Activated gamma-delta T cell treated with Interleukin-2 at 50 U/mL for 16 hours (primary cell): ENCODE measurements at places on chromosomes 2 and 18.

GRCh38 chr2:27885234-27885633 is 5.0 kb downstream of the RBKS start:
- DNase-seq = no peak

GRCh38 chr2:179443180-179443579 is 178.5 kb upstream of the SESTD1 start:
- no peak for DNase-seq

DNA sequence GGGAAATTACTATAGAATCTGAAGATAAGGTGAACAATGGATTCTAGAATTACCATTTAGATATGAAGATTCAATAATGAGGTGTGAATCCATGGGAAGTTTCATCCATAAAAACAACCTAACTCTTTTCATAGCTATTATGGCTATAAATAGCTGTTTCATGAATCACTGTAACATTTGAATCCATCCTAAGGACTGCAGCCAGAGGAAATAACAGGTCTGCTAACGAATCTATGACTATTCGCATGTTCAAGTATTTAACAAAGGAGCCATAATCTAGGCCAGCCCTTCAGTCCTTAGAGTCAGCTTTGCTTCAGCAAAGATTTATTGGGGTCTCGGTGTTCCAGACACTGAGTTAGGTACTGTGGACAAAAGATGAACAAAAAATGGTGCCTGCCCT is 87.1 kb downstream of the MYOM1 start:
- no peak for DNase-seq

DNA sequence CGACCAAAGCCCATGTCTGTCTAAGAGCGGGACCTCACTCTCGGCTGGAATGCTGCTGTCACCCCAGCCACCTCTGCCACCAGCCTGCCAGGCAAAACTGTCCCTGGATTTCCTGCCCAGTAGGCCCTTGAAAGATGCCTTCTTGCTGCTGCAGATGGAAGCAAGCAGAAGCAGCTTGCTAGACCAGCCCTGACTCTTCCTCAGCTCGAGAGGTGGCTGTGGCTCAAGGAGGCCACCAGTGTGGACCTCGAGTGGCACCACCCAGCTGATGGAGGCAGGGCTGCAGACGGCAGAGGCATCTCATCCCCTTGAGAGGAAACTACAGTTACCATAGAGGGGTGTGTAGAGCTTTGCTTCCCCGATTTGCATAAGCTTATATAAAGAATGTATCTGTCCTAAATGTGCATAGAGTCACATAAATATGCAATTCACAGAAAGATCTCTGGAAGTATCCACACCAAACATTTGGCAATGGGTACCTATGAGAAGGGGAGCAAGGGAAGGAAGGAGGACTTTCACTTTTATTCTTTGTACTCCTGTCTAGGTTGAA is 20.6 kb downstream of the ADCY3 start:
- DNase-seq = no peak

- DNase-seq = no peak
Measured at GRCh38 chr2:102208774-102209173, 22.0 kb downstream of the IL1RL2 start.

- no peak for DNase-seq
Measured at GRCh38 chr2:2933426-2933825, 444.2 kb downstream of the EIPR1 start.

DNA sequence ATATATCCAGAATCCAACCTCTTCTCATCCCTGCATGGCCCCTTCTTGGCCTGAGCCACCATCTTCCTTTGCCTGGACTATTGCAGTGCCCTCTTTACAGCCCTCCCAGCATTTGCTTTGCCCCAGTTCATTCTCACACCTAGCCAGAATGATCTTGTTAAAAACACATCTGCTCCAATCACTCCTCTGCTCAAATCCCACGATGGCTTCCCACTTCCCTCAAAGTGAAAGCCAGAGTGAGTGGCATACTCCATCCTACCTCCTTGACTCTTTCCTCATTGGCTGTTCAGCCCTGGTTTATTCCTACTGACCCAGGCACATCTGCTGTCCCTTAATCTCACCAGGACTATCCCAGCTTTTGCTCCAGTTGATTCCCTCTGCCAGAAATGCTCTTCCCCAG is 14.7 kb downstream of the SULT6B1 start:
- DNase-seq = no peak

DNA sequence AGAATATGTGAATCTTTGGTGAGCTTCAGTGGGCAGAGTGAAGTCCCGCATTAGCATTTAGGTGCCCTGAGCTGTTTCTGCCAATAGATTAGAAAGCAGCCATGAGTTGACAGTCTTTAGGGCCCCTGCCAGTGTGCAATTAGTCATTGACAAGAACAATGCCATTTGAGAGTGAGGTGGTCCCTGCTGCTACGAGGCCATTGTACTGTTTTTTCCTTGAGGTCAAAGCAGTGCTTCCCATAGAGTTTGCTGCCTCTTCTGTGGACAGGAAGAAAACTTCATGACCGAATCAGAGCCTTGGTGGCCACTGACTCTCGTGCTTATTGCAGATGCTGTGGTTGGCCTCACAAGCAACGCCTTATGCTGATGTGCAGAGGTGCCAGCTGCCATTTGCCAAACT is 102.7 kb downstream of the SH3BP4 start:
- no peak for DNase-seq

DNA sequence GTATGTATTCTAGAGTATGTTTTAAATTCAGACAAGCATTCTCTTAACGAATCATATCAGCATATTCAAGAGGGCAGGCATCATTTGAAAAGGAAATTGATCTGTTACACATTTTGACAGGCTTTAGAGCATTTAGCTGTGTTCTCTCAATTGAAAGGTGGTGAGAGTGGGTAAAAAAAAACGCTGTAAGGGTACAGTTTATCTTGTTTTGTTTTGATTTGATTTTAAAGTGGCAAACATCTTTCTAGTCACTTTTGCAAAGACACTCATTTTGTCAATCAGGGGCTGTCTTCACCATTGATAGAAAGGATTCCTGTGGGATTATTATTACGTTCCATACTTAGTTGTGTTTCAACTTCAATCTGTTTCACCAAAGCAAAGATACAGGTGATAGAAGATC is 2.2 kb downstream of the CDH19 start:
- no peak for DNase-seq

DNA sequence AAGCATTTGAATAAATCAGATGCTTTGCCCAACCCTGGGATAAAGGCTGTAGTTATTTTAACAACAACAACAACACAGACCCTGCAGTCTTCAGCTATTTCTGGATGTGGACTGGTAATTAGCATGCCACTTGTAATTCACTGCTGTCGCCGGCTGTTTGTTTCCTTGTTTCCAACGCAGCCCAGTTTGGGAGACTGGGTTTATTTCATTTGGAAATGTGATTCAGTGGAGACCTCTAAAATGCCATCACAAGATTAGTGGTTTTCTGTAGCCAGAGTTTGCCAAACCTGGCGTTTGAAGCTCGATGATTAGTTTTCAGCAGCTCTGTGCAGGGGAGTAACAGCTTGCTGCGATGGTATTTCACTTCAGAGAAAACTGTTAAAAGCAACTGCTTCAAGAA is 83.5 kb downstream of the LDLRAD4 start:
- DNase-seq = no peak

GRCh38 chr18:54251606-54252390 is 17.5 kb upstream of the POLI start:
- no peak for DNase-seq

DNA sequence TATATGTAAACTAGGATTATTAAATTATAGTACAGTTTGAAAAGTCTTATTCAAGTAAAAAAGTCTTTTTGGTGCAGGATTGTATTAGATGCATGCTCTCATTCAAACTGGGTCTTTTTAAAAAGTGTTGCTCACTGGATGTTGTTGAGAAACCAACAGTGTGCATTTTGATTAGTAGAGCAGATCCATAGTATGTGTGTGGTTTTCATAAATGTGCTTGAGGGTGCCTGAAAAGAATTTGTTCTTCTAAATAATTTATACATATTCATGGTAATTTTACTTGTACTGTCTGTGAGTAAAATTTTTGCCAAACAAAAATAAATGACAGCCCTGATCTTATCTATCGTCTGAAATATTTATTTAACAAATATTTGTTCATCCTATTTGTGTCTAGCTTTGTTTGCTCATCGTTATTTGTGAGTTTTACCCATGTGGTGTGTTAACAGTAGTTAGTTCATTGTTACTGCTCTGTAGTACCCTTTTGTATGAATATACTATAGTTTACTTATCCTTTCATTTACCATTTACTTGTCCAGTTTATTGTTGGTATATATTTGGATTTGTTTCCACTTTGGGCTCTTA is 50.4 kb downstream of the PTPN4 start:
- no peak for DNase-seq

DNA sequence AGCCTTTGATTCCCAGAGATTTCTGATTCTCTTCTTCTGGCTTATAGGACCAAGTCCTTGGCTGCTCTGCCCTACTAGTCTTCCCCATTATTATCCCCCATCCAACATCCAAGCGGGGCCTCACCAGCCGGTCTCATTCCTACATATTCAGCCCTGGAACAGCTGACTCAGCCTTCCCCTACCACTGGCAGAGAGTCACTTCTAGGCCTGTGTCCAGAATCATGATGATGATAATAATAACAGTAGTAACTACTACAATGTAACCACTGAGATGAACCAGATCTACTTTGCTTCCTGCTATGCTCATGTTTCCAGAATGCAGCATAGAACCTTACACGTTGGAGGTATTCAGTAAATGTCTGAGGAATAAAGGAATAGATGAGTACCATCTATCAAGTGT is 295.2 kb downstream of the SRBD1 start:
- DNase-seq = no peak

- DNase-seq = no peak
Measured at GRCh38 chr2:25954199-25954752, 28.0 kb downstream of the KIF3C start.

DNA sequence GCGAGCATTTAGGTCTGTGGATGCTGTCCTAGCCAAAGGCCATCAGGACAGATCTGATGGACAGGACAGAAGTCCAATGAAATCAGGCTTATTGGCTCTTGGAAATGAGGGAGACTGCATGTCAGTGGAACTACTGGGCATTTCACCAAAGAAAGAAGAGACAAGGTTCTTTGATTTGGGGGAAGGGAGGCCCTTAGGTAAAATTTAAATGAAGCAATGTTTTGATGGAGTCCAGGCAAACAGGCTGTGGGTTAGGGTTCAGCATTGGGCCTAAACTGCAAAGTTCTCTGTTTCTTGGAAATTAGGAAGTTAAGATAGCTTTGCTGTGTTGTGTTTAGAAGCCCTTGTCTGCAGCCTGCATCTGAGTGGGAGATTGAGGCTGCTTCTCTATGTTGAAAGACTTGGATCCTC is 31.6 kb upstream of the RNF149 start:
- DNase-seq = no peak

- DNase-seq = no peak
Measured at GRCh38 chr2:692767-693166, 15.6 kb upstream of the TMEM18 start.

DNA sequence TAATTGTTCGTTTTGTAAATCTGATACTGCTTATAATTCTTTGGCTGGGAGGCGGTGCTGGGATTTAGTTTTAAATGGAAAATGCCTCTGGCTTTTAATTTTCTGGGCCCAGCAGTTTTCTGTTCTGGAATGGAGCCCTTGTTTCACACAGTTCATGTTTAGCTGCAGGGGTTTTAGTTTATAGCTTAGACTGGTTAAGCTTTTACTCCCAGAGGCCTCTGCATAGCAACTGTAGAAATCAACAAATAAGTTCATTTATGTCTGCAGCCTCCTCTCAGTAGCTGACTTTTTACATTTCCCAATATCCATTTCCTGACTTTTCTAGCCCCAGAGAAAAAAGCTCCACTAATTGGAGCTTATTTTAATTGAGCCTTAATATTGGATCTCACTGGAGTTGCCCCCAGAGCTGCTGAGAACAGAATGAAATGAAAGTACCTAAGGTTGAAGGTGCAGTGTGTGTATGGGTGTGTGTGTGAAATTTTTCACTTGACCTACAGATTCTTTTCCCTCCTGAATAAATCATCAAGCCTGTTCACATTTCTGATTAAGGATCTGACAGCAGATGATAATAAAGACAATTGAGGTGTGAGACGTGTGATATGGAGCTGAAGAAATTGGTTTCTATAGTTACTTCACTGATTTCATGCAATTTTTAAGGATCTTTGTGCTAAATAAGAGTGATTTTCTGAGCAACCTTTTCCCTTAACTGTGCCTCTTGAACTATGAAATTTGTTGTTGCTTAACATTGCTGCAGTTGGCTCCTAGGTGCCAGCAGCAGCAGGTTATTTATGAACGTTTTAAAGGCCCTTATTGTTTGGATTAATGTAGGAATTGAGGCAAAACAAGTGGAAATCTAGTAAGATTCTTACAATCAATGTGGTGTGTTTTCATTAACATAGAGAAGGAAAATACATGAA is 109.6 kb downstream of the TAF4B start:
- DNase-seq = no peak

DNA sequence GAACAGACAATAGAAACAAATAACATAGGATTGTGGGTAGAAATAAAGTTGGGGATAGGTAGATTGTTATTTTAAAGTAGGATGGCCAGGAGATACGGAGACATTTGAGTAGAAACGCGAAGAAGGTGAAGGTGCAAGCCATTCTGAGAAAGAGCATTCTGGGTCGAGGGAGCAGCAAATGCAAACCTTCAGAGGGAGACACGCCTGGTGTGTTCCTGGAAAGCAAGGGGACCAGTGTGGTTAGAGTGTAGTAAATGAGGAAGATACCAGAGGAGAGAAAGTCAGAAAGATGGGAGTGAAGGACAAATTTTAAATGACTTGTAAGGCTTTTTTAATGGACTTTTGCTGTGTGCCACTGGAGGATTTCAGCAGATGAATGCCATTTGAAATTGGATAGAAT is 1.7 kb downstream of the CYP20A1 start:
- no peak for DNase-seq

GRCh38 chr2:128809259-128809636 is 490.6 kb upstream of the HS6ST1 start:
- no peak for DNase-seq

GRCh38 chr18:23548275-23548674 is 38.0 kb downstream of the NPC1 start:
- no peak for DNase-seq

- no peak for DNase-seq
Measured at GRCh38 chr18:55287149-55287806, 300.7 kb downstream of the TCF4 start.

GRCh38 chr2:123771928-123772632 is 253.0 kb upstream of the CNTNAP5 start:
- DNase-seq = no peak

- no peak for DNase-seq
Measured at GRCh38 chr2:132366421-132367180, 50.0 kb upstream of the GPR39 start.

GRCh38 chr2:196961889-196962288 is 35.4 kb upstream of the PGAP1 start:
- no peak for DNase-seq

GRCh38 chr18:36352384-36352783 is 54.9 kb downstream of the FHOD3 start:
- DNase-seq = no peak

- DNase-seq = no peak
Measured at GRCh38 chr2:167825664-167826063, 421.7 kb downstream of the STK39 start.
